ENCODE measurements at places on chromosomes 12 and 14. TPM values are rescaled to one million over a fixed set of nuclear protein-coding genes. Genes with fewer than 3 reads are reported as not detected.

GRCh38 chr14:87076146-87076545, 916.8 kb downstream of the GALC start:
- DNase-seq: no peak

- DNase-seq: no peak
These were observed 175.1 kb upstream of the GZMB start for GRCh38 chr14:24809135-24809534.

GRCh38 chr14:96363751-96364336, 518 bp downstream of the GSKIP start:
- no peak for DNase-seq

- DNase-seq: no peak
These were observed 215.0 kb downstream of the PRKD1 start for GRCh38 chr14:29712601-29713000.

GRCh38 chr14:88004506-88005036, 364 bp upstream of the GPR65 start:
- no peak for DNase-seq

- DNase-seq: no peak
These were observed 50.3 kb downstream of the RPS6KA5 start for GRCh38 chr14:91010153-91010533.

The FBLN5 gene
- total RNA-seq: 7.9 TPM

The OR4E2 gene
- not detected for total RNA-seq
